ENCODE measurements at places on chromosomes 1 and 21.

- no peak for DNase-seq
Measured at GRCh38 chr1:183730107-183730724, 74.7 kb upstream of the RGL1 start.

- DNase-seq = no peak
Measured at GRCh38 chr1:13769212-13769611, 69.2 kb downstream of the PRDM2 start.

- DNase-seq = no peak
Measured at GRCh38 chr1:115331558-115332331, 6.3 kb downstream of the NGF start.

DNA sequence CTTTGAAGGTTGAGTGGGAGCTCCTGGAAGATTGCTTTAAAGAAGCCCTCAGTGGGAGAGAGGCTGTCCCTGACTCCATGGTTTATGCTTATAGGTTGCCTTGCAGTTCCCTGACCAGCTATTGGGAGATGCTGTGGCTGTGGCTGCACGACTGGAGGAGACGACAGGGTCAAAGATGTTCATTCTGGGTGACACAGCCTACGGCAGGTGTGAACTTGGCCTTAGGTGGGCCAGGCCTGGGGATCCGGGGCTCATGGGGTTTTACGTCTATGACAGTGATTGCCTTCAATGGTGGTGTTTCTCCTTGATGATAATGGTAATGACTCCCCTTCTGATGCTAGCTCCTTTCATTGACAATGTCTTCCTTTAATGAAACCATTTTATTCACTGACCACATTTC lies 692 bp downstream of the DPH2 start:
- no peak for DNase-seq

DNA sequence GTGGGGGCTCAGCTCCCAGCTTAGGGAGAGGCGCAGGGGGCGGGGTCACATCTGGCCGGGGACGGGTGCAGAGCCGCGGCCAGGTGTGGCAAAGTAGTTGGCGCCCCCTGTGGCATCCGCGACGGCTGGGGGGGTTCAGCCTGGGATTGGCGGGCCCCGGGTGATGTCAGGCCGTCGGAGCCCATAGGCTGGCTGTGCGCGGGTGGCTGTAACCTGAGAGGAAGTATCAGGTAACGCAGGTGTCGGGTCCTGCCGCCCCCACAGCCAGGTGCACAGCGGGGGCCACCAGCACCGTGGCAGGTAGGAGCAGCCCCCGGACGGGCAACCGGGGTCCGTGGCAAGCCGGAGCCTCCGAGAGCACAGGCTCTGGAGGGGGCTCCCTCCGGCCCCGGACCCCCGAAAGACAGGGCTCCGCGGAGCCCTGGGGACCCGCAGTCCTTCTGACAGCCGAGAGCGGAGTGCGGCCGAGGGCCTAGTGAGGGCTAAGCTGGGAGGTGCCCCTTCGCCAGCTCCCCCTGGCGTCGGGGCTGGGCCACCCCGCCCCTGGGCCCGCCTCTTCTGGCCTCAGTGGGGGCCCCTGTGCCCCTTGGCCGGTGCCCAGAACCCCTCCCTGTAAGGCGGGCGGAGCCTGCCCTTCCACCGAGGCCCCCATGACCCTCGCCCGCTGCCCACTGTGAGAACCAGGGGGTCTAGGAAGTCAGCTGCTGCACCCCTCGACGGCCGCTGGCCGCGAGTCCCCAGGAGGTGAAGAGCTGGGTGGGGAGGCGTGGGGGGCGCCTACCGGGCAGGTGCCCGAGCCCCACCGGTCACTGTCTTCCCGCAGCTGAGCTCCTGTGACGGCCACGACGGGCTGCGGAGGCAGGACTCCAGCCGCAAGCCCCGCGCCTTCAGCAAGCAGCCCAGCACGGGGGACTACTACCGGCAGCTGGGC lies 17.9 kb downstream of the TNFRSF25 start:
- DNase-seq = peak; percentile 72

GRCh38 chr21:32881458-32881857 lies 109.9 kb upstream of the PAXBP1 start:
- DNase-seq = no peak

DNA sequence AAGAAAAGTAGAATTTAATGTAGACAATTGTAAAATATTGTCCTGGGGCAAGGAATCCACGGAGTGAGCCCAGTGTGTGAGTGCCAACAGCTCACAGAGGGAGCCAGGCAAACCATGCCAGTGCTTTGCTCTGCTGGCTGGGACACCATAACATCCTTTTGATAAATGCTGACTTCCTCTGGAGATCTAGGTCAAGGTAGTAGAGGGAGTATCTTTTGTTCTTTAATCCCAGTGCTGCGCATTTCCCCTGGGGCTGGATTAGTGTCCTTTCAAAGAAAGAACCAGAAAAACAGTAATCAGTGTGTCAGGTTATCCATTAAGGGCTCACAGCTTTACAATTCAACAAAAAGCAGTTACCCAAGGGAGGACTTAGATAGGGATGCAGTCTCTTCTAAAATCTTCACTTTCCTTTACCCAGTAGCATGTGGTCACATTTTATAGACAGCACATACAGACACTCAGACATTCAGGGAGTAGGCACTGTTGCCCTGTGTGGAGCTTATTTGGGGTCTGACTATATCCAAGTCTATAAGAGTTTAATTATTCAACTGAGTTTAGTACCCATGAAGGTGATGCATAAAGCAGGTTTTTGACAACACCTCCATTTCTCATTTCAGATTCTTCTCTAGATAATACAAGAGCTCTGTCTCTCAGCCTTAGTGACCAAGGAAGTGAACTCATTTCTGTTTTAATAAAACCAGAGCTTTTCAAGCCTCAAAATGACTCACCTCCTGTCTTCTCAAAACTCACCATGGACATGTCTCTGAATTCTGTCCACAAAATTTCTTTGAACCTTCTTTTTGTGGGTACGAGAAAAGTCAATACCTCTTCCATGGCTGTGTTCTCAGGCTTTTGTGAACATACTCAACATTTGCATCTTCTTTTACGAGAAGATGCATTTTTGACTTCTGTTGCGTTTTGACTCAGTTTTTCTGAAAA lies 215.3 kb downstream of the BRINP2 start:
- DNase-seq = no peak

GRCh38 chr1:156860628-156861423 lies at the start of gene NTRK1:
Gene NTRK1, plus strand, starts transcription at chr1:156860865. Its CDS starts 70 bp downstream, at chr1:156860935.
- peak; percentile 58 for DNase-seq

GRCh38 chr1:197180252-197180878 lies 33.9 kb upstream of the ASPM start:
- peak; percentile 43 for DNase-seq

DNA sequence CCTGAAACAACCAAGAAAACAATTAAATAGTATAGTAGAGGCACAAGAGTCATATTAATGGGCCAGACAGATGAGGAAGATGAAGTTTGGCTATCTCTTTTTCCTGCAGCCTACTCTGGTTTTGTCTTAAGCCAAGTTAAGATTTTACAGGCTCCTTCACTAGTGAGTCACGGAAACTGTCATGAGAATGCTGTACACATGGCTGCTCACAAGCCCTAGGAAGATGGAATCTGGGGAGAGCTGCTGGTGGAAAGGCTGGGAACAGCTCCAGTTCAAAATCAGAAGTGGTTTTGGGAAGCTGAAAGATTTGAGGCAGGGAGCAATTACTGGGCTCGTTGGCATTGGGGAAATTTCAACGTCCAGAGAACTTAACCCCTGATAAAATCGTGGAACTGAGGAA lies 46.4 kb upstream of the S1PR1 start:
- no peak for DNase-seq

DNA sequence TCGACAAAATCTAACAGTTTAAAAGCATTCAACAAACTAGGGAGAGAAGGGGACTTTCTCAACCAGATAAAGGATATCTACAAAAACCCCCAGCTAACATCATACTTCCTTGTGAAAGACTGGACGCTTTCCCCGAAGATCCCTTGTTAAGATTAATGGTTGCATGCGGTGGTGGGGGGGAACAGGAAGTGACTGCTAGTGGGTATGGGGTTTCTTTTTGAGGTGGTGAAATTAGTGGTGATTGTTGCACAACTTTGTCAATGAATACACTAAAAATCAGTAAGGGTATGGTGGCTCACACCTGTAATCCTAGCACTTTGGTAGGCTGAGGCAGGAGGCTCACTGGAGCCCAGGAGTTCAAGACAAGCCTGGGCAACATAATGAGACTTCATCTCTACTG lies 26.9 kb upstream of the EYA3 start:
- DNase-seq = no peak

GRCh38 chr1:198655459-198656121 lies 16.8 kb downstream of the PTPRC start:
- no peak for DNase-seq

DNA sequence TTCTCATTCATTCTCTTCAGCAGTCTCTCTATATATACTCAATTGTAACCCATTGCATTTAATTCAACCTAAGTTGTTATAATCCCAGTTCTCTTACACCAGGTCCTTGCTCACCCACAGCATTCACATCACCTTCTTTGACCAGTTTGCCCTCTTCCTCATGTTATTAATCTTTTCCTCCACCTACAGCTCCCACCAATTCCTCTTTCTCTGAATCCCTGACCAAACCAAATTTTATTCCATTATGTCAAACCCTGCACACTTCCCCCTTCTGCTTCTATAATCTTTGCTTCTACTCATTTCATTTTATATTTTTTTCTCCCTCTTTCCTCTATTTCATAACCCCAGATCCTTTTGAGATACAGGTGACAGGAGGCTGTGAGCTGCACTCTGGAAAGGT lies 1.4 kb downstream of the CD1A start:
- no peak for DNase-seq

GRCh38 chr1:230345139-230345885 lies 80.8 kb downstream of the PGBD5 start:
- DNase-seq = no peak
